ENCODE measurements at places on chromosomes 6 and 20.

GRCh38 chr20:3235666-3236324, 3.2 kb downstream of the SLC4A11 start:
- no peak for DNase-seq

GRCh38 chr6:137951064-137951597, 84.1 kb downstream of the TNFAIP3 start:
- no peak for DNase-seq

DNA sequence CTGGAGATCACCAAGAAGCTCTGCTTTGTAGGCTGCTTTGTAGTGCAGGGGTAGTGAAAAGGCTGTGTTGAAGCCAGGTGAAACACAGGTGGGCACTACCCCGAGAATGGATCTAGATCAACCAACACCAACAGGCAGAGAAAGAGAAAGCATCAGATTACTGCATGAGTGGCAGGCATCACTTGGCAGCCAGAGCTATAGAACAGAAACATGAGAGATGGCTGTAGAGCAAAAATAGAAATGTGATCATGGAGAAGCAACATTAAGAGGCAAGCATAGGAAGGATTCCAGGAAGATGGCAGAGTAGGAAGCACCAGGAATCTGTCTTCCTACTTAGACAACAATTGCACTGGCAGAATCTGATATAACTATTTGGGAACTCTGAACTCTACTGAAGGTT, 311.1 kb upstream of the TCF21 start:
- no peak for DNase-seq

DNA sequence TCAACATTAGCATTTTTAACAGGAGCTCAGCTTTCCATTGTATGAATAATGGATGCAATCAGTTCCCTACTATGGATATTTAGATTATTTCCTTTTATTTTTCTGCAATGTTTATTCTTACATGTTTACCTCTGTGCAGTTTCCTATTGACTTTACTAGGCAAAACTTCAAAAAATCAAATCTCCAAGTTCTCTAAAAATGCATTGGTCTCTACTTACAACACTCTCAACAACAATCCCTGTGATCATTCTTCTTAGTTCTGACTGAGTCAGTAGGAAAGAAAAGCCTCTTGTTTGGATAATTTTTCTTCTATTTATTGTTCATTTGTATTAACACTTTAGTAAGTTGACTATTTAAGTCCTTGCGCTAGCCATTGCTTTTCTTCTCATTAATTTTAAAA, 126.1 kb downstream of the KIF13A start:
- DNase-seq = no peak

Data from omental fat pad (tissue), 4 donors.